ENCODE measurements at places on chromosomes 2 and 18.

DNA sequence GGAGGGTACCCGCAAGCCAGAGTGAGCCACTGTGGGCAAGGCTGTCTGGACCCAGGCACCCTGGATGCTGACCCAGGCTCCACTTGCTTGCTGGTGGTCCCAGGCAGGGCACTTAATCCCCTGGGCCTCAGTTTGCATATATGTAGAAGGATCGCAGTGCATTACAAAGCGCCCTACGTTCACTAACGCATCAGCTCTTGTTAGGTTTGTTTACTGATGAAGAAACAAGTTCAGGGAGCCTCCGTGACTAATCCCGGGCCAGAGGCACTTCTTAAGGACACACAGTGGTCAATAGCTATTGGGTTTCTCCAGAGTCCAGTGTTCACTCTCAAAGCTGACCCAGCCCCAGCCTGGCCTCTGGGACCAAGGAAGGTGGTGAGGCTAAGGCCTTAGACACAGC is 70.2 kb downstream of the LBH start:
- no peak for DNase-seq

- DNase-seq, result peak; percentile 86
Observed at GRCh38 chr2:215619022-215619958, 183.4 kb upstream of the FN1 start.

DNA sequence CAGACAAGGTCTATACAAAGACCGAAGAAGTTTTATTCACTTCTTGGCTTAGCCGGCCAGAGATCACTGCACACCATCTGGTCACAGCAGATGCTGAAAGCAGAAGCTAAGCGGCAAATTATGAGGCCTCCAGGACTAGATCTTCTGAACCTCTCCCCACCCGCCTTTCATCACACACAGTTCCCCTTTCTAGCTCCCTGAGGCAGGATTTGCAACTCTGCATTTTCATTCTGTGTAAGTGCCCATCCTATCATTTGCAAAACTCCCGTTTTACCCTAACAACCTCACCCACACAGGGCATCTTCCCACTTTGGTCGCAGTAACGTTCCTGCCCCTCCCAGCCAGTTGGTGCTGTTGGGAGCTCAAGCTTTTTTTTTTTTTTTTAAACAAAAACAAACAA is 3.1 kb upstream of the MOB1A start:
- no peak for DNase-seq

- DNase-seq, result no peak
Observed at GRCh38 chr2:144670080-144670479, 150.2 kb upstream of the ZEB2 start.

DNA sequence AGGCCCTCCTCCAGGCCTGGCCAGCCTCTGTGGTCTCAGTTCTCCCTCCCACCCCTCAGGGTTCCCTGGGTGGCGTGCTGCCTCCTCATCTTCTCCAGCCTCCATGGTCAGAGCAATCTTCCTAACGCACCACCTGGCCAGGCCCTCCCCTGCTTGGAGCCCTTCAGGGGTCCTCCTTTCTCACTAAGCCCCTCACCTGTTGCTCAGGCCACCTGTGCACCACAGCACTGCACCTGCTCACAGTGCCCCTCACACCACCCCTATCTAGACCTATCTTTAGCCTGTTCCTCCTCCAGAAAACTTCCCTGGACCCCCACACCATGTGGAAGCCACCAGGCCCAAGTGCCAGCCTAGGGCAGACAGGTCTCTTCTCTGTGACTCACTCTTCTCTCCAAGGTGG is 267.1 kb downstream of the ATAD2B start:
- DNase-seq, result no peak

DNA sequence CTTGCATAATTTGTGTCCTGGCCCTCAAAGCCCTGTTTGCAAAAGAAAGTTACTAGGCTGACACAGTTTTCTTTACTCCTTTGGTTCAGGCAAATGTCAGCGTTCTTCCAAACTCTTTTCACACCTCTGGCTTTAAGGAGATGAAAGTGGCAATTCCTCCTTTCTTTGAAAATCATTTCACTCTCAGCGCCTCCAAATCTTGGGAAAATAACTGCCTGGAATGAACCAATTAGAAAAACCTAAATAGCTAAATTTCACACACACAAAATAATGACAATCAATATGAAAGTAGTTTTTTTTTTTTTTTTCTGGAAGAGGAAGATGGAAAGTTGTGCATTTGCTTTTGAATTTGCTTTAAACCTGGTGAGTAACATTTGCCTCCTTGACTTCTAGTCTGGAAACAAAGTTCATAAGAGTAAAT is 1.7 kb downstream of the MEIS1 start:
- no peak for DNase-seq

Measured in fibroblast of mammary gland (primary cell).